ENCODE measurements at places on chromosomes 5 and 9.

DNA sequence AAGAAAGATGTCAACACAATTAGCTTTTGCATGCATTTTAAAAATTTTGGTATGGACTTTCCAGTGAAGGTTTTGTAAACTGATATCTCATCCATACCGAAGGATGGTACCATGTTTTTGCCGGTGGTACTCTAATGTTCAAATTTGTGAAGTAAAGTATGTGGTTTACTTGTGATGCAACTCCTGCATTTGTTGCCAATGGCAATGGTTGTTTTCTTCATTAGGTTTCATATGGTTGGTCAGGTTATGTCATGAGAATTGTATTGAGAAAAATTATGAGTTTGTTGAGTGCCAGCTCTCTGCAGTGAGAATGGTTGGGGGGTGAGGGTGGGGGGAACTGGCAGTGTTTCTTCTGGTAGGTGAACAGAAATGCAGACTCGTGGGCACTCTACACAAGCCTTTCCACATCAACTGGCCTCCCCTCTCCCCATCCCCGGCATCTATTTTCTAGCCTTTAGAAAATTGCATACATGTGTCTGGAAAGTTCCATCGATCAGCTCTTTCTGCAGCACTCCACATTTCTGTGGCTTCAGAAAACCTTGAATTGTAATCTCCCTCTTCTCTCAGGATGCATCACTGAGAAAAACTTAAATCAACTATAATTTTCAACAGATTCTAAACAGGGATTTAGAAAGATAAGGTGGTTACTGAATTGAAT is 107.7 kb downstream of the PDE4D start:
- DNase-seq = no peak

DNA sequence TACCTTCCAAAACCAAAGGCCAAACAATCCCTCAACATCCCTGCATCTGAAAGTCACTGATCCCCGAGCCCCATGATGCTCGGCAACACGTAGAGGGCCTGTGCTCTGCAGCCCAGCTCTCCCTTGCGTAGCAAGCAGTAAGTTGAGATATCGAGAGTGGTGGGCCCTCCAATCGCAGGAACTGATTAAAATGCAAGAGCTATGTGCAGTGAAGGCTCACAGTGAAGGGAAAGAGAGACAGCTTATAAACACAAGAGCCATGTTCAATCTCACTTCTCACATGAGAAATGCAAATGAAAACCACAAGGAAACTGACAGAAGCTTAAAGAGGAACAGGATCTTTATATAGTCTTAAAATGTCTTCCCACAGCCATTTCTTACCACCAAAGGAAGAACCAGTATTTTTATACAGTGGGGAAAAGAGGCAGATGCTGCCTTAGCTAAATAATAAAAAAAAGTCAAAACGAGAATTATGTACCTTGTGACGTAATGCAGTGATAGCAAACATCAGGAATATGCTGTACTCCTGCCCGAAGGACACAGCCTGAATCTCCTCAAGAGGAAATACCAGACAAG is 24.6 kb downstream of the TTF1 start:
- no peak for DNase-seq

- DNase-seq = no peak
Measured at GRCh38 chr9:134514503-134514902, 127.1 kb upstream of the COL5A1 start.

- no peak for DNase-seq
Measured at GRCh38 chr5:12023614-12024241, 119.5 kb upstream of the CTNND2 start.

GRCh38 chr5:177431317-177432142 is 5.1 kb downstream of the GRK6 start:
- DNase-seq = peak; percentile 85

DNA sequence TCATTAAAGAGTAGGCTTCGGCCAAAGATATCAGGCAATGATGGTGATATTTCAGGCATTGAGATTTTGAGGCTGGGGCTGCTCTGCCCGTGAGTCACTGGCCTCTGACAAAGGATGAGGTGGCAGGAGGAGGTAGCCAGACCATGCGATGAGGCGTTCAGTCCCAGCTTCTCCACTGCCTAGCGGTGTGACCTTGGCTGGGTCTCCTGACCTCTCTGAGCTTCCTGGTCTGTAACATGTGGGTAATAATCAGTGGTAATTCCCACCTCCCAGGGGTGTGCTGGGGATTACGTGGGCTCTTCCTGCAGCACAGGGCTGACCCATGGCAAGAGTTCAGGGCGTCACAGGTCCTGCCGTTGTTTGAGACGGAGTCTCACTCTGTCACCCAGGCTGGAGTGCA is 73.2 kb upstream of the RAPGEF1 start:
- DNase-seq = no peak

- DNase-seq = no peak
Measured at GRCh38 chr9:70475211-70475610, 60.8 kb upstream of the KLF9 start.

DNA sequence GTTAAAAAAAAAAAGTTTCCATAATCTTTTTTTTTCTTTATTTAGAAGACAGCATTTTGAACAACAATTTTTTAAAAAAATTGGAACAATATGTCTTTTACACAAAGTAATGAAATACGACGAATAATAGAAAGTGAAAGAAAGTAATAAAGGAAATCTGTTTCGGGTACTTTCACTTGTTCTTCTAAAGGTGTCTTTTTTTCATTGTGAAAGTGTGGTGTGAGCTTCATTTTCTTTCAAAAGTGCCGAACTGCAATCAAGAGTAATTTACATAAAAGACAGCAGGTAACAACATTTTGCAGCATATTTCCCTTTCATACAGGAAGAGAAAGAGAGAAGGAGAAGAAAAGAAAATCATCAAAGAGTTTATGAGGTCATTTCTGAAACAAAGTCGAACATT is 159.7 kb upstream of the CDH12 start:
- no peak for DNase-seq

DNA sequence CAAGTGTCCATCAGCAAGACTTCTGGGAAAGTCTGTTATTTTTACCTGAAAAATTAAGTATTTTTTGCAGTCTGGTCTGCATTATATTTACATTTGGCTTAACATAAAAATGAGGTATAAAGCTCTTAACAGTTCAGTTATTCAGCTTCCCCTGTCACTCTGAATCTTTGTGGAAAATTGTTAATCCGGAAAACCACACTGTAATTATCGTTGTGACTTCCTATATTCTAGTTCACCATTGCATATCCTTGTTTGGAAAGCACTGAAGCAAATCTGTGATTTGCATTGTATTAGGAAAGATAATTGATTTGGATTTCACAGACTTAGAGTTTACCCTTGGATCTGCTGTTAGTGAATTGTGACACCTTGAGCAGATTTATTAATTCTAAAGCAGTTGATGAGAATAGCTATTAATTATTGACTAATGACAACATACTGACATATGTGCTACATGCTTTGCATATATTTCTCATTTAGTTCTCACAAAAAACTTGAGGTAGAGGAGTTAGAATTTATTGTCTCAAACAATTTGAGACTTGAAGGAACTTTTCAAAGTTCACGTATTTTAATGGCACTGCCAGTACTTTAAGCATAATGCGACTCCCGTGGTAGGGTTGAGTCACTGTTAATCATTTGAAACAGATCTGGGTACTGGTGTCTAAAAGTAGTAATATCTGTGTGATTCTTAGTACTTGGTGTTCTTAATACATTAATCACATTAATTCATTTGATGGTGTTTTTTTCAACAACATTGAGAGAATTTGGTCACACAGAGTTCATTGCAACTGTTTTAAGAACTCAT is 71.8 kb upstream of the LRRC70 start:
- DNase-seq = no peak

DNA sequence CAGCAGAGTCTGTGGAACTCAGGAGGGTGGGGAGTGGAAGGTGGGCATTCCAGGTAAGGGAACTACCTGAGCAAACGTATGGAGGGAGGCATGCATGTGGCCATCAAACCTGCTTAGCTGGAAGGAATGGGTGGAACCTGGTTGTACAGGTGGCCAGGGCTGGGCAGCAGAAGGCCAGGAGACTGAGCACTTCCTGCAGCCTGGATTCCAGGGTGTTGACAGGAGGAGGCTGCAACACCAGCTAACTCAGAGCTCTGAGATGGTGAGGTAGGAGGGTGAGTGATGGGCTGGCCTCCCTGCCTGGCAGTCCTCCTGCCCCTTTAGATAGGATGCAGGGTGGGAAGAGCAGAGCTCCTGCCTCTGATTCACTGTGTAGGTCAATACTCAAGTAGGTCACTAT is 92.5 kb upstream of the CPEB4 start:
- no peak for DNase-seq

DNA sequence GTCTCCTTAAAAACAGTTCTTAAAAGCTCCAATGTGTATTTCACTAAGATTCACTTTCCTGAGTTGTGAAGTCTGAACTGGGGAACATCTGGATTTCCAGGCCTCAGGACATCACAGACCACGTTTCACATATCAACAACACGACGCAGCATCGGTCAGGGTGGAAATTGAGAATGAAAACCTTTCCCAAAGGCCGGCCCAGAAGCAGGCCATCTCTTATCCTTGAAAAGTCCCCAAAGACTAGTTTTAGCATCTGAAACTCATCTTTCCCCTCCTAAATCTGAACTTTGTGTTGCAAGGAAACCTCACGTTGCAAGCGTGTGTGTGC is 96.4 kb upstream of the COL5A1 start:
- no peak for DNase-seq

- no peak for DNase-seq
Measured at GRCh38 chr9:133386338-133386737, 10.2 kb downstream of the STKLD1 start.

DNA sequence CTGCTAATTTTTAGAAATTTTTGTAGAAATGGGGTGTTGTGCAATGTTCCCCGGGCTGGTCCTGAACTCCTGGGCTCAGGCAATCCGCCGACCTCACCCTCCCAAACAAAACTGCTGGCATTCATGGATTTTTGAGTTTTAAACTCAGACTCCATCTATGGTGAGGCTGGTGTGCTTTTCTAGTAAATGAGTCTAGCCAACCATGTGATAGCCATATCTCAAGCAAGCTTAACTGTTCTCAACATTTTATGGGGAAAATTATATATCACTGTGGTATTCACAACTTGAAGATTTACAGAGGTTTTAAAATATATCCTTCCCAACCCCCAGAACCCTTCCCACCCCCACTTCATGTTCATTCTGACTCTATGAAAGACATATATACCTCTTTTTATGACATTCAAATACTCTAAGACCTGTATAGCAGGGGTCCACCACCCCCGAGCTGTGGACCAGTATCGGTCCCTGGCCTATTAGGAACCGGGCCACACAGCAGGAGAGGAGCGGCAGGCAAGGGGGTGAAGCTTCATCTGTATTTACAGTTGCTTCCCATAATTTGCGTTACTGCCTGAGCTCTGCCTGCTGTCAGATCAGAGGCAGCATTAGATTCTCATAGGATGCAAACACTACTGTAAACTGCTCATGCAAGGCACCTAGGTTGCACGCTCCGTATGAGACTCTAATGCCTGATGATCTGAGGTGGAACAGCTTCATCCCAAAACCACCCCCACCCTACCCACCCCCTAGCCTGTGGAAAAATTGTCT is 4.5 kb upstream of the NADK2 start:
- no peak for DNase-seq

DNA sequence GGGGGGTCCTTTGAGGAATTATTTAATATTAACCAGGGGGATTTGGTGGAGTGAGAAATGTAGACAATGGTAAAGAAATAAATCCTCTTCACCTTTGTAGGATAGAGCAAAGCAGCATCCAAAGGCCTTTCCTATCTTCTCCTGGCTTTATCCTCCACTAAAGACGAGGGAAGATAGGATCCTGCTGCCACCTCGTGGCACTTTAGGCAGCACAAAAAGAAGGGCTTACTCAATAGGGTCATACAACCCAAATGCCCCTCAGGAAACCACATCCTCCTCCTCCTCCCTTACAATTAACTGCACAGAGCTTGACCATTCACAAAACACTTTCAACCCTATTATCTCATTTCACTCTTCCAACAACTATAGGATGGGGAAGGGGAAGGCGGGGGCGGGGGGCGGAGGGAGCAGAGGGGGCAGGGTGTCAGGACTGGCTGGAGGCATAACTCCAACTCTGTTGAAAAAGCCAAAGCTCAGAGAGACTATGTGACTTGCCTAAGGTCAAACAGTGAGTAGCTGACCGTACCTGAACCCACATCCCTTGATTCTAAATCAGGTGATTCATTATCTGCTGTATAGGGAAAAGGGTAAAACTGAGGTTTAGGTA is 45.4 kb upstream of the MYOT start:
- DNase-seq = no peak

- no peak for DNase-seq
Measured at GRCh38 chr9:76112151-76112550, 221.7 kb downstream of the PCSK5 start.

GRCh38 chr5:147101659-147102369 is 133.0 kb upstream of the STK32A start:
- DNase-seq = no peak

GRCh38 chr9:79812099-79812498 is 240.3 kb downstream of the TLE4 start:
- DNase-seq = no peak

DNA sequence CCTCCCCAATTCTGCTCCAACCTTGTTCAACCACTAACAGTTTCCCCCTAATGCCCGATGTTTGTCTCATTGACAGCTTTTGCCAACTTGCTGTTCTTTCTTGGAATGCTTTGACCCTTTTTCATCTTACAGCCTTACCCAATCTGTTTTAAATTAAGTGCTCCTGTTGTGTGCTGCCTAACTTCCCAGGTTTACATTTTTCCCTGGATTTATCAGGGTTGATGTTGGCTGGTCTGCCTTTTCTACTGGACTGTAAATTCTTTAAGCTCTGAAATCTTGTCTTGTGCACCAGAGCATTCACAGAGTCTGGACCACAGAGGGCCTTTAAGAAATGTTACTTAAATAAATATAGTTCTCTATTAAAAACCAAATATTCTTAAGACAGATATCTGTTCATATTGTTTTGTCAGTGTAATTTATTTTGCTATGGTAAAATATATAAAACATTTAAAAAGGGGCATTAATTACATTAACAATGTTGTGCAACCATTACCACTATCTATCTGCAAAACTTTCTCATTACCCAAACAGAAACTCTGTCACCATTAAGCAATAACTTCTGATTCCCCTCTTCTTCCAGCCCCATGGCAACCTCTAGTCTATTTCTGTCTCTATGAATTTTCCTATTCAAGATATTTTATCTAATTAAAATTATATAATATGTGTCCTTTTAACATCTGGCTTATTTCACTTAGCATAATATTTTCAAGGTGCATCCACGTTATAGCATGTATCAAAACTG is 73.0 kb downstream of the OSTF1 start:
- no peak for DNase-seq

DNA sequence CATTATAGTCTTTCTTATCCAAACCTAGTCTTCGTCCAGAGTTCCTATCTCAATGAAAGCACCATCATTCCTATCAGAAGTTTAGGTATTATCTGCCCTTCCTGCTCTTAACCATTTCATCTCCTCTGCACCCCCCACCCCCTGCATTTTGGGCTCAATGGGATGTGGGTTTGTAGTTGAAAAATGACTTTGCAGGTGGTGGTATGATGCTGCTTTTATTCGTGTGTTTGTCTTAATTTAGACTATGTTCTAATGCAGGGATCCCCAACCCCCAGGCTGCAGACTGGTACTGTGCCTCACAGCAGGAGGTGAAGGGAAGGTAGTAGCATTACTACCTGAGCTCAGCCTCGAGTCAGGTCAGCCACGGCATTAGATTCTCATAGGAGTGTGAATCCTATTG is 49.4 kb upstream of the ZNF608 start:
- no peak for DNase-seq

Measured in stimulated activated CD4-positive, alpha-beta T cell treated with anti-CD3 and anti-CD28 coated beads, Interleukin-1b, Interleukin-23, amount 100 ng/mL, for 48 hours (primary cell).